Kidney (tissue), 22 donors: ENCODE measurements at places on chromosomes 4 and X. TPM values are rescaled to one million over a fixed set of nuclear protein-coding genes. Genes with fewer than 3 reads are reported as not detected.

The MAGEC3 gene
- polyA plus RNA-seq = not detected

The ZGRF1 gene
- 0.73 TPM for polyA plus RNA-seq

The TMEM35A gene
- 0.75 TPM for polyA plus RNA-seq

The MGST2 gene
- 168 TPM for polyA plus RNA-seq

The SLC49A3 gene
- polyA plus RNA-seq = 12.6 TPM

The TACR3 gene
- polyA plus RNA-seq = 0.19 TPM

The TRIM60 gene
- polyA plus RNA-seq = not detected

- H3K36me3 ChIP-seq = no peaks in the 10 kb centered on the region
- no peak overlapping the region for H3K27ac ChIP-seq
- no peaks in the 10 kb centered on the region for H3K27me3 ChIP-seq
- DNase-seq = no peak
- H3K4me1 ChIP-seq = no peaks in the 10 kb centered on the region
Observed at GRCh38 chr4:120714417-120715010, 208.0 kb downstream of the PRDM5 start.

- no peaks in the 10 kb centered on the region for H3K36me3 ChIP-seq
- H3K27me3 ChIP-seq = no peaks in the 10 kb centered on the region
- H3K4me3 ChIP-seq = no peak overlapping the region
Observed at GRCh38 chr4:183733181-183733580, 74.1 kb downstream of the TRAPPC11 start.

GRCh38 chr4:168484626-168485025 lies 4.3 kb upstream of the DDX60L start:
- no peak for DNase-seq
- H3K27me3 ChIP-seq = no peaks in the 10 kb centered on the region
- no peak overlapping the region for H3K4me3 ChIP-seq
- H3K4me1 ChIP-seq = no peaks in the 10 kb centered on the region
- H3K36me3 ChIP-seq = no peaks in the 10 kb centered on the region

DNA sequence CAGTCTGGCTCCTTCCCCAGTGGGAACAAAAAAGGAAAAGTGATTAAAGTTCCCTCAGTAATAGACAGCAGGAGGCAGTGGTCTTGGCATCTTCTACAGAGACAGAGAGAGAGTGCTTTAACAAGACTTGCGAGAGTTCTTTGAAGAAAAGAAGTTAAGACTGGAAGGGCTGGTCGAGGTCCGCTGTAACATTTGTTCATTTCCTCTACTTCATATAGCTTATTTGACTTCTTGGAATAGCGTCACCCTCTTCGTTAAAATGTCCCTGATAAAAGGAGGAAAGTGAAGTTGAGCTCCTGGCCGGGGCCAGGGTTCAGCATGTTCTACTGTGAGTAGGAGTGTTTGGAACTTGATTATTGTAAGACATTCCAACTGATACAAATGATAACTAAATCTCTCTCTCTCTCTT lies 179.8 kb downstream of the SLIT2 start:
- H3K36me3 ChIP-seq = no peaks in the 10 kb centered on the region
- no peaks in the 10 kb centered on the region for H3K4me1 ChIP-seq
- H3K27ac ChIP-seq = no peak overlapping the region
- H3K4me3 ChIP-seq = no peak overlapping the region

DNA sequence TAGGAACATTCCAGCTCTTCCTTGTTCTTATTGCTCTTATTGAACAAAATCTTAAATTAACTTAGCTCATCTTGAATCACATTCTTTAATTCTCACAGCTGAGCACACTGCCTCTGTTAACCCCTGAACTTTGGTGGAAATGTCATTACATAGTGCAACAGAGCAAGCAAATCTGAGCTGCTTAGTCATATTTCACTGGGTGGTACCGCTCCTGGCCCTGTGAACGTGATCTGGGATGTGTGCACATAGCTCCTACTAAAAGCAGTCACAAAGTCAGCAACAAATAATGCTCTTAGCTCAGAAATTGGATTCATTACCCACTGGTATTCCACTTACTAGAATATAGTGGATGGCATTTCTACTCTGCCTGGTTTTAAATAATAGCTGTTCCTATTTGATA lies 27.9 kb downstream of the ARHGEF6 start:
- no peaks in the 10 kb centered on the region for H3K4me1 ChIP-seq
- no peaks in the 10 kb centered on the region for H3K36me3 ChIP-seq
- H3K27me3 ChIP-seq = no peaks in the 10 kb centered on the region
- DNase-seq = no peak

DNA sequence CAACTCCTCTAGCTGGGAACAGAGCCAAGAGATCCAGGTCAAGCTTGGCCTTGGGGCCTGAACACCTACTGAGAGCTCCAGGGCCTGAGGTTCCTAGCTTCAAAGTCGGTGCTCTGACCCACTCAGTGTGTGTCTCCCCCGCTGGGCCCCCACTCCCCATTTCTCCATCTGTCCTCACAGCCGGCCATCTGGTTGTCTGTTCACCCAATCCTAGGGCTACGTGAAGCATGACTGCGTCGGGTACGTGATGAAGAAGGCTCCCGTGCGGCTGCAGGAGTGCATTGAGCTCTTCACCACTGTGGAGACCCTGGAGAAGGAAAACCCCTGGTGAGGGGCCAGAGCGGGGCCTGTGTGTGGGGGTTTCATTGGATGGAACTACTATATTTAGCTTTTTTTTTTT lies 12.3 kb downstream of the USP11 start:
- H3K27me3 ChIP-seq = no peaks in the 10 kb centered on the region
- DNase-seq = no peak
- H3K36me3 ChIP-seq = peaks cover 4% of the 10 kb centered on the region
- no peaks in the 10 kb centered on the region for H3K4me1 ChIP-seq
- H3K27ac ChIP-seq = no peak overlapping the region

- H3K27me3 ChIP-seq = no peaks in the 10 kb centered on the region
- H3K36me3 ChIP-seq = peaks cover 4% of the 10 kb centered on the region
- H3K27ac ChIP-seq = peak overlapping the region; percentile 72
Observed at GRCh38 chr4:185405296-185405999, 8.8 kb downstream of the ANKRD37 start.

GRCh38 chr4:87073199-87074120 lies 138.6 kb downstream of the AFF1 start:
- no peaks in the 10 kb centered on the region for H3K36me3 ChIP-seq
- H3K4me3 ChIP-seq = peak overlapping the region; percentile 28
- no peaks in the 10 kb centered on the region for H3K27me3 ChIP-seq
- DNase-seq = peak; percentile 82
- peak overlapping the region; percentile 43 for H3K27ac ChIP-seq
- peaks cover 34% of the 10 kb centered on the region for H3K4me1 ChIP-seq

DNA sequence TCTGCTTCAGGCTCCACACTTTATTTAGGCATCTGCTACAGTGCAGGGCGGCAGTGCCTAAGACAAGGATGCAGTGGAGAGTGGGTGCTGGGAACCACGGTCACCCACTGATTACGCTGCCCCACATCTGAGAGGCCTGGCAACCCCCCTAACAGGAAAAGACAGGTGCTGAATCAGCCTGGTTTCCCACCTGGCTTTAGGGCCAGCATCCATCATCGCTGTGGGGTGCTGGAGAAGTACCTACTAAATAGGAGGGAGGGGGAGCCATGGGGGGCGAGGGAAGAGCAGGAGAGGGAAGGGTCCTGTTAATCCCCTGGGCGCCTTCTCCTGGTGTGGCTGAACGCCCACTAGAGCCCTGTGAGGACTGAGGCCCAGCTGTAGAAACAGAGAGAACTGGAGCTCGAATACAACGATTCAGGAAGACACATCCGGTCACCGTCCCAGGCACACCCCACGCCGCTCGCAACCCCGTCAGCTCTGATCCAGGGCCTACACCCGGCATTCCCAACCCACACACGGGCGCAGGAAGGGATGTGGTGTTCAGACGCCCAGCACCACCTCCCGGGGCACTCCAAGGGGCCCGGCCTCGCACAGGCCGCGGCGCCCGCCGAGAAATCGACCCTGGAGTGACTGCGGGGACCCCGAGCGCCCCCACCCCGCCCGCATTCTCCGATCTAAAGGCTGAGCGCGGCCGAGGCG lies 554 bp downstream of the DCTD start:
- DNase-seq = peak; percentile 90
- peak overlapping the region; percentile 70 for H3K4me3 ChIP-seq
- H3K27ac ChIP-seq = peak overlapping the region; percentile 77
- peaks cover 7% of the 10 kb centered on the region for H3K4me1 ChIP-seq
- H3K36me3 ChIP-seq = no peaks in the 10 kb centered on the region

GRCh38 chrX:110795645-110796406 lies at the start of gene CHRDL1:
CHRDL1 (minus strand) TSS chrX:110795817; CDS start chrX:110792181, 3,636 bp downstream.
- no peak within 1 kb of the TSS for H3K27ac ChIP-seq
- H3K4me1 ChIP-seq = no peaks in the 10 kb centered on the region
- DNase-seq = peak; percentile 78

GRCh38 chr4:128862608-128863311 lies 53.3 kb downstream of the JADE1 start:
- no peaks in the 10 kb centered on the region for H3K27me3 ChIP-seq
- no peak overlapping the region for H3K4me3 ChIP-seq
- no peak overlapping the region for H3K27ac ChIP-seq
- peaks cover 63% of the 10 kb centered on the region for H3K36me3 ChIP-seq
- DNase-seq = peak; percentile 19

- DNase-seq = no peak
- no peak overlapping the region for H3K27ac ChIP-seq
- H3K27me3 ChIP-seq = no peaks in the 10 kb centered on the region
- no peaks in the 10 kb centered on the region for H3K36me3 ChIP-seq
- H3K4me3 ChIP-seq = no peak overlapping the region
Observed at GRCh38 chr4:80309294-80310004, 26.1 kb upstream of the CFAP299 start.

GRCh38 chrX:29643181-29643580 lies 572.2 kb upstream of the MAGEB2 start:
- no peak overlapping the region for H3K4me3 ChIP-seq
- no peak for DNase-seq
- H3K36me3 ChIP-seq = no peaks in the 10 kb centered on the region
- H3K27ac ChIP-seq = no peak overlapping the region
- no peaks in the 10 kb centered on the region for H3K4me1 ChIP-seq
- no peaks in the 10 kb centered on the region for H3K27me3 ChIP-seq

DNA sequence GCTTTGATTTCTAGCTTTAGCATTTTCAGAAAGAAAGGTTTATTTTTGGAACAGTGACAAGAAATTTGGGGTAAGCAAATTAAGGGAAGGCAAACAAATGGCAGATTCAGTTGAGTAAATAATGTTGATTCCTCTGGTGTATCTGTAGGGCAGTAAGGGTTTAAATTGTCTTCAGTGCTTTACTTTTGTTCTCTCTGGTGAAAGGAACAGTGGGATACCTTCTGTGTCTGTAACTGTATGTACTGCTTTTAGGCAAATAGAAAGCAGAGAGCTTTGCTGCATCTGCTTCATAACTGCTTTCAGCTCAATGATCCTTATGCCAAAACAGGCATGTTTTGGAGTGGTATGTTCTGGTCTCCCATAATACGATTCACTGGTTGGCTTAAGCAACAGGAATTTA lies 932.1 kb upstream of the SLIT2 start:
- no peak overlapping the region for H3K4me3 ChIP-seq
- no peaks in the 10 kb centered on the region for H3K36me3 ChIP-seq
- no peak for DNase-seq
- no peak overlapping the region for H3K27ac ChIP-seq
- H3K4me1 ChIP-seq = no peaks in the 10 kb centered on the region

DNA sequence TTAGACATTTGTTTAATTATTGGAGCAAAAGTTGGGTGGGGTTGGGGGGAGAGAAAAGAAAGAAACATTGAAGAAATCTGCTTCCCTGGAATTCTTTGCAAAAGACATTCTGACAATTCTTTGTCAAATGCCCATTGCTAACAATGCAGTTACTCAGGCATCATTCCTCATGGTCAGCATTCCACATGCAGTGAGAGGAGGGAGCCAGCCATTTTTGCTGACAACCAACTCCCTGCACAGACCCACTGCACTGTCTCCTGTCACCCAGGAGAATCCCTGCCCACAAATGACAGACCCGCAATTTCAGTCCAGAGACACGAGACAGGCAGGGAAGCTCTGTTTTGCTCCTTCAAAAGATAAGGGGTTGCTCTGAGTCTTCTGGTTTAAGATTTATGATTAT lies 985.1 kb upstream of the SLIT2 start:
- no peak for DNase-seq
- no peak overlapping the region for H3K4me3 ChIP-seq
- H3K36me3 ChIP-seq = no peaks in the 10 kb centered on the region
- H3K27me3 ChIP-seq = no peaks in the 10 kb centered on the region

DNA sequence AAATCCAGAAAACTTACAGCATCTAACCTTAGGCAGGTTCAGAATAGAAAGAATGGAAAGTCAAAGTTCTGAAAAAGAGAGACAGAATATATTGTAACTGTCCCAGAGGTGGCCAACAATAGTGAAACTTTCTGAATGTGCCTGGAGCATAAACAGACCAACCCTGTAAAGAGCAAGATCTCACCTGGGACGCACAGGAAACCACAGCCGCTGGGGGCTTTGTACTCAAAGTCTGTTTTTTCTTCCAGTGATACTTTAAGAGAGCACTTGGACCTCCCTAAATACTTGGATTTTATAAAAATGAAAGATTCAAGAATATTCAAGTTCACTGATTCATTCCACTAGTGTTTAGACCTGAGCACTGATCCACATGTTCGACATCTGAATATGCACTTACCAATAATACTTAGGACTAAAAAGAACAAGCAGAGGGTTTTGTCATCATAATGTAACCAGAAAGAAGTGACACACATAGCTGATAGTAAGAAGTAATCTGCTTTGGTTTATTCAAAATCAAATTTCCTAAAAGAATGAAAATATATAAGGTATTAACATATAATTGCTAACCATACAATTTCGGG lies 35.3 kb downstream of the ARAP2 start:
- no peak for DNase-seq
- H3K4me1 ChIP-seq = no peaks in the 10 kb centered on the region
- H3K27ac ChIP-seq = no peak overlapping the region
- H3K27me3 ChIP-seq = no peaks in the 10 kb centered on the region
